ENCODE measurements at places on chromosomes 3 and 15.
A peak's percentile ranks its signal among the peaks of the same experiment; 100 is the strongest.

GRCh38 chr3:141242377-141243092 lies 10.9 kb downstream of the PXYLP1 start:
- no peak for DNase-seq

DNA sequence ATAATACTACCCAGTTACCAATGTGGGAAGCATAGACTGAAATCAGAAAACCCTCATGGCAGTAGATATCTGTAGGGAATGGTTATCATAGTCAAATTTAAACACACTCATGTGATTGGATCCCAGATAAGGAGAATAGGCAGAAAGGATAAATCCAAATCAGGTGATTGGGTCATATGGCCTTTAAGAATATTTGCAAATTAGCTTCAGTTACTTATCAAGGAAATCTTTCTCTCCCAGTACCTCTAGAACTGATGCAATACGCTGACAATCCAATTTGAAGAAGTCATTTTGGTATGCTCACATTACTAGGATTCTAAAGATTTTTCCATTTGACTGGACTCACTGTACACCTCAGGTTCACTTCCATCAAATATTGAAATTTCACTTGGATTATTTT lies 87.7 kb upstream of the MNS1 start:
- DNase-seq = no peak

GRCh38 chr3:86954226-86954625 lies 36.7 kb downstream of the VGLL3 start:
- no peak for DNase-seq

DNA sequence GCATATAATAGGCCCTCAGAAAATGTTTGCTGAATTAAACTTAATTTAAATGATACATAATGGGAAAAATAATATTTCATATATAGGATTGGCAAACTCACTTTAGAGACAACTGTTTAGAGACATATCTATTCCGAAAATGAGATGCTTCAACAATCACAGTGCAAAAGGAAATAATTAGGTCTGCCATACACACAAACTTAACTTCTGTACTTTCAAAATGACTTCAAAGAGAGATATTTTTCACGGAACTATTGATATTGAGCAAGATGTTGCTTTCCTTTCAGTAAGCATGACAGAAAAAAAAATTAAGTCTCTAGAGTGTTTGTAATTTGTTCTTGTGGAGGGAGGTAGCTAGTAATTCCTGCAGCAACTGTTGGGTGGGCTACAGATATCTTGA lies 769.5 kb downstream of the TUSC7 start:
- no peak for DNase-seq

GRCh38 chr15:90451053-90451850 lies 63.2 kb downstream of the IQGAP1 start:
- DNase-seq = no peak

- no peak for DNase-seq
Observed at GRCh38 chr15:39181056-39181747, 399.7 kb upstream of the THBS1 start.

DNA sequence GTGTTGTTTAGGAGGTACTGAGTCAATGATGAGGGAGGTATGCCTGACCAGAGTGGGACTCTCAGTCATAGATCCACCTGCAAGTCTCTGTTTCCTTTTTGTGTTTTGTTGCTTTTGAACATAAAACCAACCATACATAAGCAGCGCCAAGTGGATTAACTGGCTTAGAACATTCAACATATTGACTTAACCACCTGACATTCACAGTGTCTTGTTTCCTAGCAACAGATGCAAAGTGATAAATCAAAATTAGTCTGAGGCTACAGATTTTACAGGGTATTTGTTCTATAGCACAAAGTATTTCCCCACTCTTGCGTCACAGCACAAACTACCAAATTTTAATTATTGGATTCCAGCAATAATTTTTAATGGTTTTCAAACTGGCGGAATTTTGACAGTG lies 283.8 kb downstream of the BBX start:
- DNase-seq = no peak

GRCh38 chr3:154022606-154023005 lies 98.6 kb upstream of the ARHGEF26 start:
- no peak for DNase-seq

DNA sequence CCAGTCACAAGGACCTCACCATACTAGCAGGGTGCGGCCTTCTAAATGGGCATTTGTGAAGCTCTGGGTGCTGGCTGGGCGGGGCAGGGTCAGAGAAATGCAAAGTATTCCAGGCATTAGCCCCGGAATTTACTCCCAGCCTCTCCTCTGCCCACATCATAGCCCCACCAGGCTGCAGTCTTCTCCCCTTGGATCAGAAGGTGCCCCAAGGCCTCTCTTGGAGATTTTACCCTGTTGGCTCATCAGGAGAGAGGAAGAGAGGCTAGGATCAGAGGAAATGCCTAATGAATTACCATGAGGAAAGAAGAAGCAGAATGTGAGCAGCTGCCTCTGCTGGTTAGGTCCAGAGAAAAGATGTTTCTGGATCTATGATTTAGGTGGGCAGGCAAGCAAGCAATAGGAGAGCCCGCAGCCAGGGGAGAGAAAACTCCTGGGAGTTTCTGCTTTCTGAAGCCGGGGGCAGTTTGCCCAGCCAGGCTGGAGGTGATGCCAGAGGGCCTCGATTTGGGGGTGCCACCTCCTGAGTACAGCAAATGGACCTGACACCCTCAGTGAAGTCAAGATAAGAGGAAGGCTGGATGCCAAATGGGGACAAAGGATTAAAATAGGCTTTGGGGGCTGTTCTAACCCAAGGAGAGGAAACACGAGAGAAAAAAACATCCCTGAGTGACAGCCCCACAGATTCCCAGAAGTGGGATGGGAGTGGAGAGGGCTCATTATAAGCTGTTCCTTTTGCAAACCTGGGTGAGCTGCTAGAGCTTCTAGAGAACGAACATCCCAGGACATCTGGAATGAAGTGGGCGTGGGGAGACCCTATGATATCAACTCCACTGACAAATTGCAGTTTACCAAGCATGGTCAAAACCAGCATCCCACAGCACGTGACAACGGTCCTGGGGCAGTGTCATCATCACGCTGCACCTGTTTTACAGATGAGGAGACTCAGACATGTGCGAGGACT lies 65.4 kb downstream of the BDH1 start:
- DNase-seq = no peak

- peak; percentile 39 for DNase-seq
Observed at GRCh38 chr3:15361494-15362214, 29.3 kb upstream of the SH3BP5 start.

DNA sequence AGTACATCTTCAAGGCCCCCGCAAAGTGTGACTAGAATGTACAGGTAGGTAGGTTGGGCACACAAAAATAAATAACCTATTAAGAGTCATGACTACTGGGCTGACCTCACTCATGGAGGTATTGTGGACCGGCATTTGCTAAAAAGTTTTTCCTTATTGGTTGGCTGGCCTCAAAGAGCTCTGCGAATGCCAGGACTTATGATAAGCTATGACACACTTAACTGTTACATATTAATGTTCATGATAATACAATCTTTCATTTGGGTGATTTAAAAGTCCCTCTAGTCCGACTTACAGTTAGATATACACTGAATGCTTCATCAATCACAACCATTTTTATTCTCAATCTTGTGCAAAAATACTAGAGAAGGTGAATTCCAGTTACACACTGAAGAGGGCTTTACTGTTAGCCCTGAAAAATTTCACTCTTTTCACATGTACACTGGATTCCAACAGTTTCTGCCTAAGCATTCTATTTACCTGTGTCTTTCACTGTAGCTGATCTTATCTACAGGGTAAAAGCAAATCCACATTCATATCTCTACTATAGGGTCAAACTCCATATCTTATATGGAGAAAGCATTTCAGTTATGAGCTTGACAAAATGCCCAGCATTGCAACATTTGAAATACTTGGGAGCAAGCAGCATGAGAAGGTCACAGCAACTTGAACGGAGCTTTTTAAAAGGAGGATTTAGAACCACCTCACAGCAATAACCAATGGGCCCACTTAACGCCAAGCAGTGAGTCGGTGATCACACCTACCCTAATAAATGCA lies 329.1 kb downstream of the FOXP1 start:
- no peak for DNase-seq

DNA sequence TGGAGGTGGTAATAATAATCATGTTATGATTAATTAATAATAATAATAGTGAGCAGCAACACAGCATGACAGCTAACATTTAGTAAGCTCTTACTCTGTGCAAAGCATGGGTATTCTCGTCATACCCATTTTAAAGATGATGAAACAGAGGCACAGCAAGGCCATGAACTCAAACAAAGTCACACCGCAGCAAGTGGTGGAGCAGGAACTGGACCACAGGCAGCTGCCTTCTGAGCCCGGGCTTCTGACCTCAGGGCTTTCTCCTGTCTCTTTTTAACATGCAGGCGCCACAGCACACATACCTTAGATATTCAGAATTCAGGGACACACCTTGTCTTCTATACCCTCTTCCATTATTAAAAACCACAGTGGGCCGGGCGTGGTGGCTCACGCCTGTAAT lies 50.7 kb upstream of the SPATA12 start:
- DNase-seq = no peak

- DNase-seq = no peak
Observed at GRCh38 chr3:151925876-151926275, 52.4 kb downstream of the SUCNR1 start.

GRCh38 chr3:53554559-53555067 lies 60.2 kb downstream of the CACNA1D start:
- DNase-seq = no peak

GRCh38 chr15:96418146-96418545 lies 87.6 kb downstream of the NR2F2 start:
- no peak for DNase-seq

- no peak for DNase-seq
Observed at GRCh38 chr3:129822241-129822640, 71.3 kb downstream of the TMCC1 start.

DNA sequence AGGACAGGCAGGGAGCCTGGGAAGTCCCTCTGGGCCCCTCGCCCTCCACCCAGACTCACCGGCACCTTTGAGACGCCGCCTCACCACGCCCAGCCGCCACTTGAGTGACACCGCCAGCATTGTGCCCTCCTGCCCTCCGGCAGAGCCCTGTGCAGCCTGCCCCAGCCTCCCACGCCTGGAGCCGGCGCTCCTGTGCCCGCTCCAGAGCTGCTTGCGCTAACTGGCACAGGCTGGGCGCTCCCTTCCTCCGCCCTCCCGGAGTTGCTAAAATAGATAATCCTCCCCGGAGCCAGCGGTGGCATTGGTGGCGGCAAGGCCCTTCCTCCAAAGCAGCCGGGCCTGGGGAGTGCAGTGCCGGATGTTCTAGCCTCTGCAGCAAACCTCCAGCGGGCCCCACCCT lies 15.7 kb upstream of the GRIP2 start:
- no peak for DNase-seq

DNA sequence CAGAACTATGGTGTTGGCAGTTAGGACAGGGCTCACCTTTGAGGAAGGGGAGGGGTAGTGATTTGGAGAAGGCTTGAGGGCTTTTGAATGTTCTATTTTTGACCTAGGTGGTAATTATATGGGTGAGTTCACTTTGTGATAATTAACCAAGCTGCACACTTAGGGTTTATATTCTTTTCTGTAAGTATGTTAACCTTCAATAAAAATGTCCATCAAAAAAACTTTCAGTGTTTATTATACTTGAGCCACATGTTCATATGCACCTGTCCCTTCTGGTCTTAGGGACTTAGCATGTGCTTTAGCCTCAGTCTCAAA lies 28.4 kb downstream of the PDE8A start:
- no peak for DNase-seq

DNA sequence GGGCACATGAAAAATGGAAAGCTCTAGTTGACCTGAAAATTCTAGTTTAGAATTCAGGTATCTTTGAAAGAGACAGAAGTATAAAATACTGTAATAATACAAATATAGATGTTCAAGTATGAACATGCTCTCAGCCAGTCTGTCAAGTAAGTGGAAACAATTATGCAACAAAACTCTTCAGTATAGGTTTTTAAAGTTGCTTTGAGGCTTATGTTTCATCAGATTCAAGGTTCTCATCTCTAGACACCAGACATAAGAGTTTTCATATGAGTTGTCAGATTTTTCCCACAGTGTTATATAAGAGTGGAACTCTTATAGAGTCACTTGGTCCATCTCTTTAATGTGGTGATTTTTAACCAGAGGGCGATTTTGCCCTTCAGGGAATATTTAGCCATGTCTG lies 22.0 kb downstream of the CMSS1 start:
- DNase-seq = no peak

DNA sequence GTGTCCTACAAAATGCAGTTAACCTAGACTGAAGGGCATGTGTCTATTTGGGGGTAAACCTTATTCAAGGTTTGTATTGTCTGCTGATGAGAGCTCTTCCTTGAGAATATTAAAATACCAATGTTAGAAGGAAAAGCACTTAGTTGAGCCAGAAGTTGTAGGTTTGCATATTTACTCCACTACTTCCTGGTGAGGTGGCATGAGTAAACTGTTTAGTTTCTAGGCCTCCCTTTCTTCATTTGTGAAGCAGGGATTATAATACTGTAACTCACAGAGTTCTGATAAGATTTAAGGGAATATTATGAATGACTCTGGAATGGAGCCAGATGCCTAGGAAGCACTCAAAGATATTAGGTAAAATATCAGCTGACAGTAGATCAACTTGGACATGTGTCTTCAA lies 46.7 kb downstream of the CD200R1L start:
- DNase-seq = no peak

DNA sequence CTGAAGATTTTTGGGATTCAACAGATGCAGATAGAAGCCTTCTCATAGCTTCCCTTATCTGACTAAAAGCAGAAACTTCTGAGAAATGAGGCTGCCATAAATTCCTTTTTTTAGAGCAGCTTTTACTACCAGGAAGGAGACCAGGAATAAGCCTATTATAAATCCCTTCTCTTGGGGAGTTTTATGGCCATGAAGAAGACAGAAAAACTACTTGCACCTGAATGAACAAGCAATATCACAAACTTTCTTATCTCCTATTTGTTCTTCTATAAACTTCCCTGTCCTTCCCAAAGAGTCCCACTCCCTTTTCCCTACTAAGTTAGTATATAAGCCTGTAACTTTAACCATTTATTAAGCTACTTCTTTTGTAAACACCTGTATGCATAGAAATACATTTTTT lies 603.1 kb downstream of the NSUN3 start:
- no peak for DNase-seq

GRCh38 chr15:64046421-64047153 lies at the start of gene DAPK2:
Gene DAPK2 (minus strand): TSS chr15:64046485. CDS start chr15:64040261, 6,224 bp downstream.
- peak; percentile 63 for DNase-seq

- DNase-seq = no peak
Observed at GRCh38 chr3:111588527-111588926, 6.6 kb downstream of the ZBED2 start.

DNA sequence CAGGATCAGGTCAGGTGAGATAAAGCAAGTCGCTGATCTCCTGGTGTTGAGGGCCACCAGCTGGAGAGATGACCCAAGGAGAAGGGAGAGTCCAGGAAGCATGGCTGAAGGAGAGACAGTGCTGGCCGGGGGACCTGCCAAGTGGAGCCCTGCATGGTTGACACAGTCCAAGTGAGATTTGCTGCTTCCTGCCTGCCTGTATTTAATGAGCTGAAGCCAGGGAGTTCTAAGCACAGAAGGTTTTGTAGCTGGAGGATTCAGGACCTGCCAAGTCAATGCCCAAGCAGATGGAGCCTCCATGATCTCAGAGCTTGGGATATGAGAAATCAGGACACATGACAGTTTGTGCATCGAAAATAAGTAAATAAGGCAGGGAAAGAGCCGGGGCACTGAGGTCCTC lies 125.6 kb downstream of the SRGAP3 start:
- no peak for DNase-seq

Measured in CD4-positive, alpha-beta T cell treated with Interleukin-15 for 4 hours (primary cell).